Hair follicular keratinocyte (primary cell): ENCODE measurements at places on chromosomes 7 and 10. TPM values are rescaled to one million over a fixed set of nuclear protein-coding genes. Genes with fewer than 3 reads are reported as not detected.

Gene SFRP4
- not detected in 2 replicates for total RNA-seq

Gene PRRT4
- total RNA-seq, result 1.3 and 3.6 TPM in 2 replicates

Gene EBF3
- not detected in 2 replicates for total RNA-seq

Gene BHLHA15
- total RNA-seq, result 1.2 and 3.3 TPM in 2 replicates

Gene SFRP5
- total RNA-seq, result not detected in 2 replicates

Gene ATOH7
- 0.15 TPM in 1 of 2 replicates, not detected in the other for total RNA-seq

Gene HOXA4
- 1.6 TPM in 2 replicates for total RNA-seq

Gene CCDC172
- not detected in 2 replicates for total RNA-seq

Gene SDK1
- total RNA-seq, result 1.1 and 1.6 TPM in 2 replicates

Gene PIK3CG
- total RNA-seq, result not detected in 2 replicates

Gene SLC39A12
- not detected in 2 replicates for total RNA-seq

Gene PKD2L1
- total RNA-seq, result not detected in 2 replicates

Gene PLPP4
- total RNA-seq, result 2.0 TPM in 1 of 2 replicates, not detected in the other

Gene HOXA10
- 1.1 and 4.5 TPM in 2 replicates for total RNA-seq

Gene GSTO2
- 50.1 and 65.3 TPM in 2 replicates for total RNA-seq

Gene HOXA9
- 6.8 and 7.0 TPM in 2 replicates for total RNA-seq

Gene TMEM60
- 20.1 and 21.9 TPM in 2 replicates for total RNA-seq

Gene CADPS2
- total RNA-seq, result 1.1 and 3.4 TPM in 2 replicates

Gene DPP6
- not detected in 2 replicates for total RNA-seq

Gene PTTG1IP2
- total RNA-seq, result not detected in 2 replicates

Gene KCNMA1
- 1.3 and 3.4 TPM in 2 replicates for total RNA-seq

Gene DNAJC30
- 2.6 and 3.9 TPM in 2 replicates for total RNA-seq

Gene IFIT1
- total RNA-seq, result 0.19 and 2.0 TPM in 2 replicates

Gene C10orf95
- 3.2 and 7.7 TPM in 2 replicates for total RNA-seq

Gene KIF11
- 8.4 and 25.1 TPM in 2 replicates for total RNA-seq

Gene SLC37A3
- 23.8 and 37.0 TPM in 2 replicates for total RNA-seq

Gene EPHA1
- total RNA-seq, result 35.5 and 37.2 TPM in 2 replicates

Gene HMX3
- total RNA-seq, result not detected in 2 replicates

Gene PPA1
- total RNA-seq, result 229 and 237 TPM in 2 replicates

Gene ERVW-1
- total RNA-seq, result not detected in 2 replicates

Gene TMEM273
- not detected in 2 replicates for total RNA-seq

Gene SMARCD3
- 7.8 and 8.8 TPM in 2 replicates for total RNA-seq

Gene CPED1
- total RNA-seq, result 0.08 and 0.23 TPM in 2 replicates

Gene HBP1
- total RNA-seq, result 22.3 and 38.0 TPM in 2 replicates

Gene LIPK
- not detected in 2 replicates for total RNA-seq

Gene TRIP6
- total RNA-seq, result 151 and 191 TPM in 2 replicates

Gene OR2F2
- not detected in 2 replicates for total RNA-seq

Gene PPP1R3A
- not detected in 2 replicates for total RNA-seq

Gene CHST3
- total RNA-seq, result 17.1 and 18.3 TPM in 2 replicates

Gene PTPRN2
- 0.04 TPM in 1 of 2 replicates, not detected in the other for total RNA-seq

Gene TMEM120A
- total RNA-seq, result 16.5 and 23.3 TPM in 2 replicates

Gene PTPN20
- 3.8 and 6.2 TPM in 2 replicates for total RNA-seq

Gene SLC13A1
- not detected in 2 replicates for total RNA-seq

Gene CREB3L2
- total RNA-seq, result 16.3 and 19.9 TPM in 2 replicates

Gene CCAR1
- total RNA-seq, result 25.0 and 29.0 TPM in 2 replicates

Gene UCN3
- not detected in 2 replicates for total RNA-seq

Gene CLRN3
- total RNA-seq, result not detected in 2 replicates

Gene SPDYE1
- not detected in 2 replicates for total RNA-seq

Gene NUP205
- total RNA-seq, result 58.7 and 68.3 TPM in 2 replicates

Gene NRBF2
- total RNA-seq, result 22.2 and 25.8 TPM in 2 replicates

Gene MKI67
- total RNA-seq, result 18.2 and 55.1 TPM in 2 replicates

Gene ZFAND2A
- 13.9 and 16.2 TPM in 2 replicates for total RNA-seq

Gene DNAJC12
- total RNA-seq, result 0.23 and 0.57 TPM in 2 replicates

Gene HMX2
- total RNA-seq, result not detected in 2 replicates

Gene AQP1
- not detected in 2 replicates for total RNA-seq

Gene AMPH
- 0.04 TPM in 1 of 2 replicates, not detected in the other for total RNA-seq

Gene MSMB
- total RNA-seq, result not detected in 2 replicates

Gene NANOS1
- 1.7 and 2.6 TPM in 2 replicates for total RNA-seq

Gene SLC16A12
- total RNA-seq, result not detected in 2 replicates
